ENCODE measurements at places on chromosomes 11 and 22.

- DNase-seq, result no peak
Measured at GRCh38 chr11:129618046-129618569, 197.5 kb upstream of the TMEM45B start.

- no peak for DNase-seq
Measured at GRCh38 chr22:45616432-45616831, 55.2 kb upstream of the ATXN10 start.

DNA sequence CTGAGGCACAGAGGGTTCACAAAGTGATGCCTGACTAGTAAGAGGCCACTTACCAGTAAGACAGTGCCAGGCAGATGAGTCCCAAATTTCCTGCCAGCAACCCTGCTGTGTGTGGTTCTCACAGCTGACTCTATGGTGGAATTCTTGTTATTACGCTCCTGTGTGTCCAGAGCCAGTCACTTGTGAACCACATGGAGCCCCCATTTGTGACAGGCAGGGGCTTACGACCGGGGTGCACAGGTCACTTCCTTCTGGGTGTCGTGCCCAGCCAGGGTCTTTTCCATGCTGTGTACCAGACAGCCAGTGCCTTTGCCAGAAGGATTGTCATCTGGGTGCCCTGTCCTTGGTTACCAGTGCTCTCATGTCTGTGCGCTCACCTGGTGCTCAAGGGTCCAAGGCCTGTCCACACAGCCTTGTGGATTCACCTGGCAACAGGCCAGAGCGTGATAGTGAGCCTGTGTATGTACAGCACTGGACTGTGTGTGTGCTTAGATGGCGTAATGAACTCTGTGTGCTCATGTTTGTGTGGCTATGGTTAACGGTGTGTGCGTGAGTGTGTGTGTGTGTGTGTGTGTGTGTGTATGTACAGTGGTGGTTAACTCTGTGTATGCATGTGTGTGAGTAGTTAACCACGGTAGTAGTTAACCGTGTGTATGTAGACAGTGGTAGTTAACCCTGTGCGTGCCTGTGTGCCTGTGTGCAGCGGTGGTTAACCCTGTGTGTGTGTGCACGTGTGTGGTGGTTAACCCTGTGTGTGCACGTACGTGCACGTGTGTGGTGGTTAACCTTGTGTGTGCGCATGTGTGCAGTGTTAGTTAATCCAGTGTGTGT, 18.6 kb downstream of the GRAMD4 start:
- DNase-seq, result no peak

- DNase-seq, result no peak
Measured at GRCh38 chr11:11691296-11692151, 69.7 kb upstream of the GALNT18 start.

DNA sequence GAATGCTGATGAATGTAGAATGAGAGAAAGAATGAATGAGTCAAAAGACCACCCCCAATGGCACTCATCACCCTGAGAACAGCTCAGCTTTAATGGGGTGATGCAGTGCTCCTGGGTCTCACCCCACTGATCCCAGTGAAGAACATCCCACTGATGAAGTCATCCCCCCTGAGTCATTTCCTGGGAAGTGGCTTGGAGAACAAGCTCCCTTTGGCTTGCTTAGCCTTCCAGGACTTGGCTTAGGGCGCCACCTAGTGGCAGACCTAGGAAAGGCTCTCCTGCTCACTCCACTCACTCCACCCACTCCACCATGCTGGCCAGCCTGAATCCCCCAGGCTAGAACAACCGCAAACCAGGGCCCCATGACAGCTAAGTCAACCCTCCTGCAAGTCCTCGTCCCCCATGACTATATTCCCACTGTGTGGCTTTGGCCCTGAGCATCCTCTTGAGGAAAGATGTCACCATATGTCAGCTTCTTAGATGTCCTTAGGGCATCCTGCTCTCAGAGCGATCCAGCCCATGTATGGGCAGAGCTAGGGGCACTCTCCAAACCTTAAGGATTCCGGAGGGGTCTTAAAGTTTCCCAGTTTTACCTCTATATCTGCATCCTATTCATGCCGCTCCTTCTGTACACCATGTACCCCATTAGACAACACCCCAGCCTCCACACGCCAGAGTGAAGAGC, 17.8 kb upstream of the TMPRSS13 start:
- peak; percentile 74 for DNase-seq

DNA sequence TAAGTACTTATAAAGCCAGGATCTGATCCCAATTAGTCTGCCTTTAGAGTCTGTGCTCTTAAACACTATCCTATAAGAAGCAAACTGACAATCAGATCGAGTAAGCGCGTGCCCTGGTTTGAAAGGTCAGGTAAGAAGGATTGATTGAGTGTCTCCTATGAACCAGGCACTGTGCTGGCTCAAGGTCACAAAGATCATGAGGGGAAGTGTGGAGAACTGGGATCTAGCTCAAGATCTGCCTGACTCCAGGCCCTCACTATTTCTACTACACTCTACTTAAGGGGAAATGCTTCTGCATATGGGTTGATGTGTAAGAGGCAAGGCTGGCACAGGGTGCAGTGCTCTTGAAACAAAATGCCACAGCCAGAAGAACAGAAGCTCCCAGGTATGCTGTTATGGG, 77.0 kb downstream of the ME3 start:
- DNase-seq, result no peak

DNA sequence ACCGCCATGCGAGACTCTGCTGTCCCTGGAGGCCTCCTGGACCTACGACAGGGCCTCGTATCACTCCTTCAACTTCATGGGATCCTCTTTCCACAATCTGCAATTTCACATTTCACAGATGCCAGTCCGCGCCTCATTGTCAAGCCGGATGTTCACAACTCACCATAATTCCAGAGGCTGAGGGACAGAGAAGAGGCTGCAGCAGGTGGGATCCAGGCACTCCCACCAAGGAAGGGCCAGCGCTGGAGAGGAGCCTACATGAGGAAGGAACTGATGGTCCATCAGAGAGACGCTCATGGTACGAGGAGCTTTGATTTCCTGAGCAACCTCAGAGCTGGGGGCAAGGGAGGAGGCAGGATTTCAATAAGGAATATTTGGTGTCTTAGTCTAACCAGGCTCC, 495.0 kb downstream of the BRD1 start:
- peak; percentile 3 for DNase-seq

DNA sequence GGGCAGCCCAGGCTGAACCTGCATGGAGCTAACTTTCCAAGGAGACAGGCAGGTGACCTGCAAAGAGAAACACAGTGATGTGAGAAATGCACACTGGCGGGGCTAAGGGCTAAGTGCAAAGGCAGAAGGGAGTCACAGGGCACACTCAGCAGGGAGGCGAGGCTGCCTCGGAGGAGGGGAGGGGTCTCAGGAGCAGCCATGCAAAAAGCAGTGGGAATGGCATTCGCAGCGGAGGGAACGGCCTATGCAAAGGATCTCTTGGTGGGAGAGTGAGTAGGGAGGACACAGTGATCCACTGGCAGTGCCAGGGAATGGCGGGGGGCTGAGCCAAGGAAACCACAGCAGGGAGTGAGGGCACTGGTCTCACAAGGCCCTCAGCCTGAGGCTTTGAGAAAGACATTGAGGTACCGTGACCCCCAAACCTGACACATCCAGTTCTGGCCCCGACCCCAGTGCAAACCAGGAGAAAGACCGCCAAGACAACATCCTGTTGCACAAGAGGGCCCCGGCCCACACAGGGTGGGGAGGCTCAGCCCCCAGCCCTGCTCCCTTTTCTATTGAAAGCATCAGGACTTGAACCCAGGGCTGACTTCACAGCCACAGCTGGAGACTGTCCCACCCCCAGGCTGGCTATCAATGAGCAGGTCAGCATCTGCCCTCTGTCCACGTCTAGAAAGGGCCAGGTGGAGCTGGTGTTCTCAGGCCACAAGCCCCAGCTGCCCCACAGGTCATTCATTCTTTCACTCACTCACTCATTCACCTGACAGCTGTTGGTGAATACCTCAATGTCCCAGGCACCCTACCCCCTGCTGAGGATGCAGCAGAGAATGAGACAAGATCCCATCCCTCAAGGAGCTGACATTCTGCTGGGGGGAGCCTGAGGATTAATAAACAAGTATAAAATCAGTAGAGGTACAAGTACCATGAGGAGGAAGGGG, 50.7 kb downstream of the IGLL1 start:
- no peak for DNase-seq

DNA sequence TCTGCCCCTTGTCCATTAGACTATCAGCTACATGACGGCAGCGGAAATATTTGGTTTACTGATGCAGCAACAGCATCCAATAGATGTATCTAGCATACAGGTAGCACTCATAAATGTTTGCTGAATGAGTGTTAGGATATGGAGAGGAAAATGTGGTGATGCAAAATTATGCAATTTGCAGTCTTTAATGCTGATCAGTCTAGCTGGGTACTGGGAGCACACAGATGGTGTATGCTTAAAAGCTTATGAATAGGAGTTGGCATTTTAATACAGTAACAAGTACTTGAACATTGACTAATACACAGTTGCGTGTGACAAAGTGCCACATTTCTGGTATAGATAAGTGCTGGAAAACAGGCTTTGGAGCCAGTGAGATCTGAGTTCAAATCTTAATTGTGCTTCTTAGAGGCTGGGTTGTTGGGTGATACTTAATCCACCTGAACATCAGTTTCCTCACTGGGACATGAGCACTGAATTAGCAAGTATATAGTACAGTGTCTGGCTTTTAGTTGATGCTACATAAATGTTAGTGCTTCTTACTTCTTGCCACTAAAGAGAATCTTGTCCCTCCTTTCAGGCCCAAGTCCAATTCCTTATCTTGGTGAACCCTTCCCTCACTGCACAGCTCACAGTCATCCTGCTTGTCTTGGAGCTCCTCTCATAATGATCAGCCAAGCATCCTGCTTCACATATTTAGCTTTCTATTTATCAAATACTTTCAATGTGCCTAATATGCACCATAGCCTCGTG, 99.6 kb downstream of the TIMP3 start:
- no peak for DNase-seq

- no peak for DNase-seq
Measured at GRCh38 chr22:19180234-19180633, 1.7 kb upstream of the SLC25A1 start.

- no peak for DNase-seq
Measured at GRCh38 chr11:107547961-107548360, 17.6 kb downstream of the ALKBH8 start.
